ENCODE measurements at places on chromosomes 7 and 10. TPM values are rescaled to one million over a fixed set of nuclear protein-coding genes. Genes with fewer than 3 reads are reported as not detected.

Gene ZNF25
- total RNA-seq, result 63.6 TPM

DNA sequence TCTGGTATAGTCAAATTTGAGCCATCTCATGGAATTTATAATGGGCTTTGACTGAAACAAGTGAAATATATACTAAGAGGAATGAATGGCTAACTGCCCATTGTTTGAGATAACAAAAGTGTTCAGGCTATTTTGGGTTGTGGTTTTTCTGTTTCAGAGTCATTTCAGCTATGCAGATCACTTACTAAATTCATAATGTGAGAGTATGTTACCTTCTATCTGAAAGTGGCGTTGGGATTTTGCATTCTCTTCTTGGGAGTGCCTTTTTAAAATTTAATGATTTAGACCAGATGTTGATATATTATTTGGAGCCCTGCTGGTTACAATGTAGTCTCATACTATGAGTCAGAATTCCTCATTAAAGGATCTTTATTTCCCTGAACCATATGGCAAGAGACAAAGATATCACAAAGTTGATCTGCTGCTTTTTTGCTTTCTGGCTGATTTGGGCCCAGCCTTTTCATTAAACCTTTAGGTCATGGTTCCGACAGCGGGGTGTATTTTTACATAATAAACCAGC is 10.4 kb downstream of the VCL start:
- H3K27ac ChIP-seq, result peak overlapping the region; percentile 67
- H3K27me3 ChIP-seq, result no peaks in the 10 kb centered on the region
- H3K4me1 ChIP-seq, result peaks cover 8% of the 10 kb centered on the region
- H3K4me3 ChIP-seq, result no peak overlapping the region
- no peaks in the 10 kb centered on the region for H3K36me3 ChIP-seq
- DNase-seq, result peak; percentile 73

Gene FOXP2
- total RNA-seq, result 18.0 TPM

Gene COMMD3
- total RNA-seq, result 55.9 TPM

GRCh38 chr10:14385596-14386593 is 55.2 kb upstream of the FRMD4A start:
- H3K4me3 ChIP-seq, result no peak overlapping the region
- H3K4me1 ChIP-seq, result no peaks in the 10 kb centered on the region
- H3K36me3 ChIP-seq, result no peaks in the 10 kb centered on the region
- no peak overlapping the region for H3K27ac ChIP-seq

Gene ZCWPW1
- total RNA-seq, result 5.1 TPM
